ENCODE measurements at places on chromosomes 16 and 17. TPM values are rescaled to one million over a fixed set of nuclear protein-coding genes. Genes with fewer than 3 reads are reported as not detected.

PNMT gene
- 3.9 TPM for total RNA-seq

DRC7 gene
- total RNA-seq, result 4.3 TPM

ABCC12 gene
- total RNA-seq, result not detected

SMG6 gene
- total RNA-seq, result 33.8 TPM

PPY gene
- not detected for total RNA-seq

TMEM100 gene
- 443 TPM for total RNA-seq

ITGAE gene
- 35.4 TPM for total RNA-seq

FOXK2 gene
- 60.1 TPM for total RNA-seq

MRPL10 gene
- 33.2 TPM for total RNA-seq

FBXL19 gene
- total RNA-seq, result 14.5 TPM

HP gene
- 66.8 TPM for total RNA-seq

FTSJ3 gene
- 37.4 TPM for total RNA-seq

OR1F1 gene
- not detected for total RNA-seq

MT3 gene
- not detected for total RNA-seq

CD300E gene
- 7.3 TPM for total RNA-seq

NUP93 gene
- total RNA-seq, result 49.4 TPM

All from lower lobe of right lung (tissue), 2 donors.